ENCODE measurements at places on chromosomes 7 and 10. TPM values are rescaled to one million over a fixed set of nuclear protein-coding genes. Genes with fewer than 3 reads are reported as not detected.

The CCDC71L gene
- 30.2 TPM for total RNA-seq

The PGAM2 gene
- total RNA-seq, result 0.72 TPM

The JAKMIP3 gene
- 0.10 TPM for total RNA-seq

The R3HCC1L gene
- 14.2 TPM for total RNA-seq

The MAT1A gene
- 0.63 TPM for total RNA-seq

The PPRC1 gene
- 51.6 TPM for total RNA-seq

The ZNF365 gene
- total RNA-seq, result 0.63 TPM

DNA sequence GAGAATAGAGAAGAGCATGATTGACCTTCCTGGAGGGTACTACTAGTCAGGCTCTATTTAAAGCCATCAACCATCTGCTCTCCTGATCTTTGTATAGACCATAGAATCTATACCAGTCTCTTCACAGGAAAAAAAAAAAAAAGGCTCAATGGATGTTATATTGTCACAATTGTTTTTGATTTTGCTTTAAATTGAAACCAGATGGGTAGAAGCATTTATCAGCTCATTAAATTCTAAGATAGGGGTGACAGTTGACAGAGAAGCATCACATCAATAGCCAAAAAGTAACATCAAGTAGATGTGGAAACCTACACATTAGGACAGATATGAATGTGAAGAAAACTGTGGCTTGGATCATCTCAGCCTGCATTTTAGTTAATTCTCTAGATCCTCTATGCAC, 558.9 kb upstream of the MBL2 start:
- no peaks in the 10 kb centered on the region for H3K36me3 ChIP-seq
- no peak overlapping the region for H3K27ac ChIP-seq
- no peak for DNase-seq
- H3K4me3 ChIP-seq, result no peak overlapping the region
- H3K4me1 ChIP-seq, result no peaks in the 10 kb centered on the region

- peaks cover 82% of the 10 kb centered on the region for H3K27me3 ChIP-seq
- peaks cover 6% of the 10 kb centered on the region for H3K4me1 ChIP-seq
- no peak overlapping the region for H3K27ac ChIP-seq
- no peak for DNase-seq
- no peaks in the 10 kb centered on the region for H3K36me3 ChIP-seq
- peak overlapping the region; percentile 85 for H3K4me3 ChIP-seq
Observed at GRCh38 chr7:103988468-103989199, 824 bp downstream of the RELN start.

GRCh38 chr10:65907199-65907712, 1018.6 kb upstream of the LRRTM3 start:
- DNase-seq, result no peak
- no peaks in the 10 kb centered on the region for H3K36me3 ChIP-seq
- no peak overlapping the region for H3K4me3 ChIP-seq
- peaks cover 23% of the 10 kb centered on the region for H3K4me1 ChIP-seq
- H3K27me3 ChIP-seq, result no peaks in the 10 kb centered on the region

DNA sequence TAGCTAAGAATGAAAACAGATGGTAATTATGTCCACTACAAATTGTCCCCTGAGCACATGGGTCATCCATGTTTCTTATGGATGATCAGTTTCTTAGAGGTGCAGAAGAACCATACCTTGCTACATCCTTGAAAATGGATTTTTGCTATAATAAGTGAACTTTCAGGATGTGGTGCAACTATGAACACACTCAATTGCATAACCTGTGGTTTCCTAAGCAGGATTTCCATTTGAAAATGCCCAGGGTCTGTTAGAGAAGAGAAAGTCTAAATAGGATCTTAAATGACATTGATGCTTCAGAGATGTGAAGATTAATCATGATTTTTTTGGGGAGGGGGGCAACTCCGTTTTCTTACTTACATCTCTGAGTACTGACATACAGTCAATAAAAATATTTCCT, 39.6 kb upstream of the CACNB2 start:
- no peak overlapping the region for H3K4me3 ChIP-seq
- no peak for DNase-seq
- peaks cover 5% of the 10 kb centered on the region for H3K27me3 ChIP-seq
- no peaks in the 10 kb centered on the region for H3K36me3 ChIP-seq

GRCh38 chr10:1240341-1240775, 184.2 kb downstream of the WDR37 start:
- no peaks in the 10 kb centered on the region for H3K36me3 ChIP-seq
- peak overlapping the region; percentile 81 for H3K4me3 ChIP-seq
- H3K27me3 ChIP-seq, result peaks cover 30% of the 10 kb centered on the region
- H3K4me1 ChIP-seq, result peaks cover 8% of the 10 kb centered on the region
- no peak overlapping the region for H3K27ac ChIP-seq

DNA sequence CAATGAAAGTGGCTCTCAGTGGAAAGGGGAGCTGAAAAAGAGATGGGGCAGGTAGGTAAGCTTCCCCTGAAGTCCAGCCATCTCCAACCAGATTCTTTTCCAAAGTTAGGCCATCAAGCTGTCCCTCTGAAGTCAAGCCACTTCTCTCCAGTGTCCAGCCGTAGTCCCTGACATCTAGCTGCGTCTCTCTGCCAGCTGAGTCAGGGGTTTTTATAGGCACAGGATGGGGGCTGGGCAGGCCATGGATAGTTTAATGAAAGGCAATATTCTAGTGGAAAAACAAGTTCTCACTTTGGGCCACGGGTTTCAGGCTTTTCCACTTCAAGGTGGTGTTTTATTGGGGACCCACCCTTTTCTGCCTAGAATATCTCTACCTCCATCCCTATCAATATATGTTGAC, 36.8 kb downstream of the AVL9 start:
- H3K27ac ChIP-seq, result no peak overlapping the region
- DNase-seq, result no peak
- H3K4me1 ChIP-seq, result peaks cover 11% of the 10 kb centered on the region
- no peak overlapping the region for H3K4me3 ChIP-seq
- no peaks in the 10 kb centered on the region for H3K27me3 ChIP-seq
- peaks cover 9% of the 10 kb centered on the region for H3K36me3 ChIP-seq

DNA sequence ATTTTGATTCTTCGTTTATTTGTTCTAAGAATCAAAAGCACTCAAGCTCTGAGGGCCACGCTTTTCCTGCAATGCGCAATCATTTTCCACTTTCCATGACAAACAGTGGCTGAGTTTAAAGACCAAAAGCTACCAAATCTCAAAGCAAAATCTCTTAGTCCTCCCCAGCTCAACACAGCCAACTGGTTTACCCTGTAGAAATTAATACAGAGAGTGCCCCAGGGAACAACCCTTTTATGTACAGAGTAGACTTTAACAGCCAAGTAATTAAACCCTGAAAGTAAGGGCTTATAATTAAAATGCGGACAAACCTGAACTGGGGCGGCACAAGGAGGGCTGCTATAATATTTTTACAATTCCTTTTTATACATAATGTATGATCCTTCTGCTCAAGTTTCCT, 53.2 kb downstream of the FAM53B start:
- peaks cover 24% of the 10 kb centered on the region for H3K4me1 ChIP-seq
- no peak overlapping the region for H3K4me3 ChIP-seq
- DNase-seq, result no peak
- H3K27me3 ChIP-seq, result no peaks in the 10 kb centered on the region

GRCh38 chr10:36559412-36560400, 565.7 kb upstream of the ANKRD30A start:
- no peaks in the 10 kb centered on the region for H3K4me1 ChIP-seq
- no peaks in the 10 kb centered on the region for H3K27me3 ChIP-seq
- no peak for DNase-seq
- no peaks in the 10 kb centered on the region for H3K36me3 ChIP-seq
- H3K27ac ChIP-seq, result no peak overlapping the region

DNA sequence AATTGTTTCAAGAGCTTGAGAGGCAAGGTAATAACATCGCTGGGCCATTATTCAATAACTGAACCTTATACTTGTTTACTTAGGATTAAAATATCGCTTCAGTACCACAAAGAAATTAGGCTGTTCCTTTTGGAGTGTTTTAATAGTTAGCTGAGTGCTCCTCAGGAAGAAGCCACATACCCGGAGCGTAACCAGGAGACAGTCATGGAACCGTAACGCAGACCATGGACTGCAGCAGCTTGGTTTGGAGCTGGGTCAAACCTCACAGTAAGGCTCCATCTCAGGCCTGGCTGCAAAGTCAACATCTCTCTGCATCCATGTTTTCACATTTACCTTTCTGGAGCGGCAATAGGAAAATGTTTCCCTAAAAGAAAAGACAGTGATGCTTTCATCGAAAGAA, 599.0 kb downstream of the TNS3 start:
- DNase-seq, result no peak
- no peaks in the 10 kb centered on the region for H3K4me1 ChIP-seq
- no peaks in the 10 kb centered on the region for H3K36me3 ChIP-seq

- H3K36me3 ChIP-seq, result peaks cover 46% of the 10 kb centered on the region
- DNase-seq, result no peak
- no peaks in the 10 kb centered on the region for H3K4me1 ChIP-seq
- no peak overlapping the region for H3K4me3 ChIP-seq
- H3K27ac ChIP-seq, result no peak overlapping the region
- no peaks in the 10 kb centered on the region for H3K27me3 ChIP-seq
Observed at GRCh38 chr7:64914557-64914956, 11.5 kb downstream of the ZNF273 start.

- H3K27ac ChIP-seq, result no peak overlapping the region
- peaks cover 22% of the 10 kb centered on the region for H3K4me1 ChIP-seq
- H3K4me3 ChIP-seq, result no peak overlapping the region
- no peak for DNase-seq
- peaks cover 12% of the 10 kb centered on the region for H3K36me3 ChIP-seq
Observed at GRCh38 chr7:33195264-33195663, 65.9 kb downstream of the BBS9 start.

DNA sequence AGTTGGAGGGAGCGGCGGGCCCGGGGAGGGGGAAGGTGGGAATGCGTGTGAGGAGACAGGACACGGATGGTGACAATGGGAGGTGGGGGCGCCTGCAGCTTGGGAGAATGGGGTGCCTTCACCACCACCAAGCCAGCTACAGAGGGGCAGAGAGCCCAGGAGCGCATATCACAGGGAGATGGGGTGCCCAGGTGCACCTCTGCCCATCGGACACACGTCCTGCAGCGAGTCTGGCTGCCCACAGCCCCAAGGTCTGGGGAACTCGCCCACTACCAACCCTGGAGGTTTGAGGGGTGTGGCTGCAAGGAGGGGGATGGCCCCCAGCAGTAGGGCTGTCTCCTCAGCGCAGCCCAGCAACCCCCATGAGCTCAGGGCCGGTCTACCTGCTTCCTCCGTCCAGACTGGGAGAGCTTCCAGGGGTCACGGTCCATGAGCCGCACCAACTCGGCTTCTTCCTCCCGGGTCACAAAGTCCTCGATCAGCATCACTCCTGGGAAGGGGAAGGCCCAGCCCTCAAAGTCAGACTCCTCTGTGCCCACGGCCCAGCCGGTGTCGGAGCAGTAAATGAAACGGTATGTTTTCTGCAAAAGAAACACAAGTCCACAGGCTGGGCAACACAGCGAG, 5.3 kb downstream of the ALKBH4 start:
- H3K36me3 ChIP-seq, result no peaks in the 10 kb centered on the region
- no peak overlapping the region for H3K4me3 ChIP-seq
- no peak overlapping the region for H3K27ac ChIP-seq
- no peak for DNase-seq

GRCh38 chr10:113130014-113130641, 180.1 kb downstream of the TCF7L2 start:
- H3K4me1 ChIP-seq, result peaks cover 71% of the 10 kb centered on the region
- no peaks in the 10 kb centered on the region for H3K36me3 ChIP-seq
- no peak overlapping the region for H3K27ac ChIP-seq

DNA sequence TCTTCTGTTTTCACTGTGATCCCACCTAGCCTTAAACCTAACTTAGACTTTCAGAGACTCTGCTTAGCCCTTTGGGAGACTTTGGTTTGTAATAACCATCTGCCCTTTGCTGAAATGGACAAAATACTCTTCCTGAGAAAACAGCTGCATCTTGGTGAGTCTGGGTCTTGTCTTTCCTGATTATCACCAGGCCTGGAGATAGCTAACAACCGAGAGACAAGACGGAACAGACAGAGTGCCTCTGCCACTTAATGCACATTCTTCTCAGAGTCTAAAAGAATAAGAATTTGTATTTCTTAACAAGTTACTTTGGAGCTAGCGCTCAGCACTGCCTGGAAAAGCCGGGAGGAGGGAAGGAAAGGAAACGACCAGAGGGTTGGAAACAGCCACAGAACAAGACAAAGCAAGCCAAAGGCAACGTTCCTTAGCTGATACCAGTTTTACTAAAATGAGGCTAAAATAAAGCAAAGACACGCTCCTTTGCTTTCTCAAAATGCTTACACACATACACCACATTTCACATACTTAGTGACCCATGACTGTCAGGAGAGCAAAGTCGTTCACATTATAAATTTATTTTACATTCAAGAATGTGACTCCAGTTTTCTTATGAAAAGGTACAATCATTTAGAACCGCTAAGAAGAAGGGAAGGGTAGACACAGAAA, 70.3 kb upstream of the DGKI start:
- no peaks in the 10 kb centered on the region for H3K27me3 ChIP-seq
- H3K27ac ChIP-seq, result peak overlapping the region; percentile 42
- no peak for DNase-seq
- peaks cover 19% of the 10 kb centered on the region for H3K4me1 ChIP-seq
- no peak overlapping the region for H3K4me3 ChIP-seq

DNA sequence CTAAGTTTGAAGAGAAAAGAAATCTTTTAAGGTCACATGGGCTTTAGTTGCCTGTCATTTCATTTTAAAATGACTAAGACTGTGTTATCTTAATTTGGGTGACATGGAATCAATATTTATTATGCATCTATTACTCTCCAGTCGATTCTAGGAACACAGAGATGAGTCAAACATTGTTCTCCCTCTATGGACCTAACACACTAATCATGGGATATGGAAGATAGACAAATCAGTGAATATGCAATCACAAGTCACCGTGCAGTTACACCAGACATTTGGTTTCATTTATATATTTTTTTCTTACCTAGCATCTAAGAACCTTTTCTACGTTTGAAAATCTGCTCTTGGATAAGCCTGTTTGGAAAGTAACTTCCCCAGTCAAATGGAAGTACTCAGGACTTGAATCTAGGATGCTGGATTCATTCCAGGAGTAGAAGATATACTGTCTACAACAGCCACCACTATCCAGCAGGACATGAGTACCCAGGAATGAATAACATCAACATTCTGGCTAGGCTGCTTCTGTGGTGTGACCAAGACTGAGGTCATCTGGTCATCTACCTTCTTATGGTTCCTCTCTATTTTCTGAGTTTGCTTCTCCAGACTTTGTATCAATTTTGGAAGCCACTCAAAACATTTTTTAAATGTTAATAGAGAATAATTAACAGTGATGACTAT, 902.9 kb upstream of the LRRN3 start:
- no peaks in the 10 kb centered on the region for H3K4me1 ChIP-seq
- no peaks in the 10 kb centered on the region for H3K36me3 ChIP-seq
- H3K4me3 ChIP-seq, result no peak overlapping the region
- no peak for DNase-seq
- H3K27me3 ChIP-seq, result no peaks in the 10 kb centered on the region

DNA sequence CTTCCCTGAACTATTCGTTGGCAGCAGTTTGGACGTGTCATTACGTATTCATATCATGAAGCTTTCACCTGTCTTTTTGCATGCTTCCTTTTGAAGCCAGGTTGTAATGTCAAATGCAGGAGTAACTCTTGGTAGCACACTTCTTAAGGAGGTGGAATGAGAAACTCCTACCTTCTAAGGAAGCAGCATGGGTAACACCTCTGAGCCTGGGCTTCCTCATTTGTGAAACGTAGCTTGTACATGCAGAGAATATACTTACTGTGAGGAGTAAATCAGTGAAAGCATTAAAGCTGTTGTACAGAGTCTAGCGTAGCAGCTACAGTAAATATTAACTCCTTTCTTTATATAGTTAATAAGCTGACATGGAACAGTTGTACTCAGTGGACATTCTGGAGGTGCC, 21.1 kb downstream of the CUL1 start:
- no peak overlapping the region for H3K4me3 ChIP-seq
- peaks cover 40% of the 10 kb centered on the region for H3K4me1 ChIP-seq
- DNase-seq, result no peak
- H3K36me3 ChIP-seq, result peaks cover 25% of the 10 kb centered on the region
- H3K27ac ChIP-seq, result no peak overlapping the region
- no peaks in the 10 kb centered on the region for H3K27me3 ChIP-seq
